ENCODE measurements at places on chromosomes 1 and 21.

- peak; percentile 80 for DNase-seq
Observed at GRCh38 chr1:218347336-218347722, 2.2 kb downstream of the TGFB2 start.

DNA sequence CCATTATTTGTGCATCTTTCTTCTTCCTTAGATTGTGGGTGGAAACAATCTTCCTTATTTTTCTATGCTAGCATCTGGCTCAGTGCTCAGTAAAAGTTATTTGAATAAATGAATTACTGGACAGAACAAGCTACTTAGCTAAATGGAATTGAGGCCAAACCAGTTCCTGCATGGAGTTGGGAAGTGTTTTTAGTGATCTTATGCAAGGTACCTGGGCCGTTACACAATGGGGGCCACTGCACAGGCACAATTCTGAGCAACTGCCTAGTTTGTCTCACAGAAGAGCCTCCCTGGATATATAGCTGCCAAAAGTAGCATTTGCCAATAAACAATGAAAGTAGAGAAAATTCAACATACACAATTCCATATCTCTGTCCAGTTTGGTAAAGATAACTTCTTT is 27.0 kb upstream of the SERBP1 start:
- DNase-seq: no peak

GRCh38 chr1:161032409-161032808 is 6.4 kb downstream of the TSTD1 start:
- no peak for DNase-seq

DNA sequence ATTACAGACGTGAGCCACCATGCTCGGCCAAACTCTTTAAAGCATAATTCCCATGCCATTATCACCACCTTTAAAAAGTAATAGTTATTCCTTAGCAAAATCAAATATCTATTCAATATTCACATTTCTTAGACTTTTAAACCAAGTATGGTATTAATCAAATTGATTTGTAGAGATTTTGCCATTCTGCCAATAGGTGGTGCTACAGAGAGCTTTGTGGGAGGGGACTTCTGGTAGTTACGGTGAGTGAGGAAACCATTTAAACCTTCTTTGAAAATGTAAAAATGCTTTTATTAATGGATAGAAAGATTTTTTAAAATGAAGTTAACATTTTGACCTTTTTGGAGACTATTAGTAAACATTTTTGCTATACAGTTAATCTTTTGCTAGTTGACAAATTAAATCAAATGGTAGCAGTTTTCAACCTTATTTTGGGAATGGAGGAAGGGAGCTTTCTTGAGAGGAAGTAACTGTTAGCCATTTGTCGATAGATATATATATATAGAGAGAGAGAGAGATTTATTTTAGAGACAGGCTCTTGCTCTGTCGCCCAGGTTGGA is 19.3 kb downstream of the IARS2 start:
- peak; percentile 59 for DNase-seq

DNA sequence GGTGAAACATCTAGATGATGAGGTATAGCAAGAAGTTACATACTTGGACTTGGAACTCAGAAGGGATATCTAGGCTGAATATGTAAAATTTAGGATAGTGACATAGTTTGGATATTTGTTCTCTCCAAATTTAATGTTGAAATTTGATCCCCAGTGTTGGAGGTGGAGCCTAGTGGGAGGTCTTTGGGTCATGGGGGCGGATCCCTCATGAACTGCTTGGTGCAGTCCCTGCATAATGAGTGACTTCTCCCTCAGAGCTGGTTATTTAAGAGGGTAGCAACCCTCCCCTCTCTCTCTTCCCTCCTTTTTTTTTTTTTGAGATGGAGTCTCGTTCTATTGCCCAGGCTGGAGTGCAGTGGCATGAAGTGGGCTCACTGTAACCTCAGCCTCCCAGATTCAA is 15.5 kb downstream of the ST3GAL3 start:
- DNase-seq: no peak

DNA sequence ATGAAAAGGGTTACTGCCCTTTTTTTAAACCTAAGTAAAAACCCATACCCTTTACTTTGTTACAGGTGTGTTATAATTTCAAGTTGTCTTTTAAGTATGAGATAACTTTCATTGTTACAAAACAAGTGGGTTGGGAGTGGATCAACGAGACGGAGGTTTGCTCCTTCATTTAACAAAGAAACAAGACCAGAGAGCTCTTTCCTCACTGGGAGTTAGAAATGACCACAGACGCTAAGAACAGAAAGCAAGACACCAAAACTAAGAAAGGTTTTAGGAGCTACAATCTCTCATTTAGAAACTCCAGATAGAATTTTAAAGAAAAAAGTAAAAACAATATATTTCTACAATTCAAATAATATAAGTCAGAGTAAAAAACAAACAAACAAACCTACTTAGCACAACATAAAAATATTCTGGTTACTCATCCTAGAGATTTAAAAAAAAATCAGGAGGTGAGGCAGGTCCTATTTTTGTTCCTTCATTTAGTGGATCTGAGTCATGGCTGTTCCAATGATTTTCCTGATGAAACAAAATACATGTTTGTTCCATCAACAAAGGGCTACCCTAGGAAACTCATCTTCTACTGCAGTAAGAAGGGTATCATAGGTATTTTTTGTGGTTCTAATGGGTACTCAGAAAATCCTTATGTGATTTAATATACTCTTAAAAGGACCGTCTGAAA is 33.0 kb downstream of the APP start:
- no peak for DNase-seq

GRCh38 chr1:175514387-175514953 is 228.9 kb downstream of the TNR start:
- DNase-seq: no peak

DNA sequence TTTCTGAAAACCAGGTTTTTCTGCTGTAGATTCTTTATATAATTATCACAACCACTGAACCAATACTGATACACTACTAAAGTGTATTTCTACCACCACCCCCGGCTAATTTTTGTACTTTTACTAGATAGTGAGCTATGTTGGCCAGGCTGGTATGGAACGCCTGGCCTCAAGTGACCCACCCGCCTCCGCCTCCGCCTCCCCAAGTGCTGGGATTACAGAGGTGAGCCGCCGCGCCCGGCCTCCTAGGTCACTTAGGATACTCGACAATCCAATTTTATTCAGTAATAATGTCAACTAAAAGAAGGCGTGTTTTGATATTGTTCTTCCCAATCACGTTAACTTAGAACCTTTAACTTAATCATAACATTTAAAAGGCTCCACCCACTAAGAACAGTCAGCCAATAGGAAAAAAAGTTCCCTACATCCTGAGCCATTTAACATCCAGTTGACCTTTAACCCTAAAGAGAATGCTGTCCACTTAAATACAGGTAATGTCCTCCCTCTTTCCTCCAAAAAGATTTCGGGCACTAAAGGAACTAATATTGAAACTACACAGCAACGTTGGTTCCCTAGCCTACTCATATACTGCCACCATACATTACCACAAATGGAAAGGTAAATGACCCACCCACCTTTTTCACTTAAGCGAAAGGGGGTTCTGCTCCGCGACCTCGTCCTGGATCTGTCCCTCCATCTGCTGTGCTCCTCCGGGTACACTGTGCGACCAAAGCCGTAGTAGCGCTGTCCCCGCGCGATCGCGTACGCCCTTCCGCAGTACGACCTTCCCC is 1.2 kb downstream of the RSRP1 start:
- DNase-seq: peak; percentile 16

DNA sequence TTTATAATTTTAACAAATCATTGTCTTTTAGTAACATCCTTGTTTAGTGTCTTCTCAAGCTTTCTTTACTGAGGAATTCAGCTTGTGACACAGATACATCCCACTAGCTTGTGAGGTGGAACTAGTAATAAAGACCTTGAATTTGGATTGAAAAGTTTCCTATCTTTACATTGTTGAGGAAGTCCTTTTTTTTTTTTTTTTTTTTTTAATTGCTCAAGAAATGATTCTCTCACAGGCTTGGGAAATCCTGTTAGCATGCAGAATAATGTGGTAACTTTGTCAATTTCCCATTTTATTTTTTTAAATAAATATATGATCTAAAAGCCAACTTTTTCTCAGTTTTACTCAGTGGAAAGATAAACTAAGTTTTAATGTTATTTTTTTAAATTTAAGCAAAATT is 15.8 kb downstream of the DENND2D start:
- no peak for DNase-seq

DNA sequence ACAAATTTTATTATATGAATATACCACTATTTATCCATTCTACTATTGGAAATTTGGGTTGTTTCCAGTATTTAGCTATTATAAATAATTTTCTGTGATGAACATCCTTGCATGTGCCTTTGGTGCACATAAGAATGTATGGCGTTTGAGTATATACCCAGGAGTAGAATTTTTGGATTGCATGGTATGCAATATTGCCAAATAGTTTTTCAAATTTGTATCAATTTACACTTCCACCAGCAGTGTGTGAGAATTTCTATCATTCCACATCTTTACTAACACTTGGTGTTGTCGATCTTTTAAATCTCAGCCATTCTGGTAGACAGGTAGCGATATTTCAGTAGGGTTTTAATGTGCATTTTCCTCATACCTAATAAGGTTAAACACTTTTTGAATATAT is 9.2 kb upstream of the FNBP1L start:
- no peak for DNase-seq

GRCh38 chr1:59346429-59346828 is 49.5 kb downstream of the FGGY start:
- no peak for DNase-seq
